Panc1 (cell line): ENCODE measurements at places on chromosomes 5 and 9. TPM values are rescaled to one million over a fixed set of nuclear protein-coding genes. Genes with fewer than 3 reads are reported as not detected.

DNA sequence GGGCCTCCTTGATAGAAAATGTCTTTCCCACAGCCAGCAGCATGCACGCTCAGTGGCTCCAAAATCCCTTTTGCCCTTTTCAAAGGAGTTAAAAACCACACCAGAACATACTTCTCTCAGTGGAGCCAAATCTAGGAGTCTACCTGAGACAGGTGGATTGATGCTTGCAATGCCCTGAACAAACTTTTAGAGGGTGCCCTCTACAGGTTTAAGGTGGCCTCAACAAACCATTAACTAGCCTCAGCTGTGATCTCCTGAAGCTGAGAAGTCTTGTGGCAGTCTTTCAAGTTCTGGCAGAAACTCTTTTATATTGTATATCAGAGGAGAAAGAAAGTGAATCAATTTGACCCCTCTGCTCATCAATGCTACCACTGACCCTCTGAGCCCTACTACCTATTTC is 125.4 kb downstream of the MED27 start:
- no peaks in the 10 kb centered on the region for H3K27me3 ChIP-seq
- no peak for DNase-seq
- H3K36me3 ChIP-seq: no peaks in the 10 kb centered on the region

DNA sequence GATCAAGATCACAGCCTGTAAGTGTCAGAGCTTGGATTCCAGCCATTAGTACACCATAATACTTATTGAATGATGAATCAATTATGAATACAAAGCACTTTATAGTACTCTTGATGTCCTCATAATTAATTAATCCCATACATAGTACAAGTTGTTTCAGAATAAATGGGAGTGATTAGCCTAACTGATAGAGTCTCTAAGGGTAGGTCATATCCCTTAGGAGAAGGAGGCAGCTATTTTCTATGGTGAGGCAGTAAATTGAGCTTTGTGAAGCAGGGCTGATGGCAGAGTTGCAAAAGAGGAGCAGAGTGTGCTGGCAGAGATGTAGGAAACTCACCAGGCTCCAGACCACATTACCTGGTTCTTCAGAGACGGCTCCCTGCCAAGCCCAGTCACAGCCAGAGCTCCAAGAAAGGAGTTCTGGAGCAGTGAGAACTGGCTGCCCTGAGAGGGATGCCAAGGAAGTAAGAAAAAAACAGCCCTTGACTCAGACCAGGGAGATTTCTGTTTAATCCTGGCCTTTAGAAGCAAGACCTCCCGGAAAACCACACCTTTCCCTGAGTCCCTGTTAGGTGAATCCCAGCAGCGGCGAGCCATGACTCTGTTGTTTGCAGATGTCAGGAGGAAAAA is 112.9 kb downstream of the SH3TC2 start:
- H3K4me1 ChIP-seq: no peaks in the 10 kb centered on the region
- no peaks in the 10 kb centered on the region for H3K36me3 ChIP-seq
- no peaks in the 10 kb centered on the region for H3K27me3 ChIP-seq
- no peak overlapping the region for H3K27ac ChIP-seq
- DNase-seq: no peak

GRCh38 chr5:125484742-125485641 is 738.6 kb upstream of the ZNF608 start:
- peaks cover 39% of the 10 kb centered on the region for H3K4me1 ChIP-seq
- no peaks in the 10 kb centered on the region; the same call in 1 of the 2 replicates for H3K36me3 ChIP-seq
- peak; percentile 90 for DNase-seq
- H3K27me3 ChIP-seq: no peaks in the 10 kb centered on the region
- peak overlapping the region; percentile 18; the same call in 1 of the 2 replicates for H3K4me3 ChIP-seq
- H3K27ac ChIP-seq: peak overlapping the region; percentile 100

DNA sequence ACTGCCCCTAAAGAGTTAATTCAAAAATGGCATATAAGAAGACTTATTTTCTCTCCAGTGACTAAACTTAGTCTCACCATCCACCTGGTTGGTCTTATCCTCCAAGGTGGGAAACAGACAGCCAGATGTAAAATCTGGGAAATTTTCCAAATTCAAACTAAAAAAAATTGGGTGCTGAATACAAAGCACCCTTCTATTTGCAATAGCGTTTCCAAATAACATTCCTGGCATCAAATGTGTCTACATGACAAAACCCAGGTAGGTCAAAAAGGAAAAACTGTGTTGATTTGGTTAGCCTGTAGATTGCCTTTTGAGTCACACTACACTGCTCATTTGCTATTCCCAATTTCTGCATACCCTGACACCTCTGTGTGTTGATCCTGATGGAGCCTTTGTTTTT is 252.2 kb downstream of the NR2F1-AS1 start:
- H3K27me3 ChIP-seq: no peaks in the 10 kb centered on the region
- no peak overlapping the region for H3K4me3 ChIP-seq
- H3K36me3 ChIP-seq: no peaks in the 10 kb centered on the region; the same call in 1 of the 2 replicates
- H3K4me1 ChIP-seq: no peaks in the 10 kb centered on the region

GRCh38 chr5:125317536-125317995 is 571.1 kb upstream of the ZNF608 start:
- H3K27me3 ChIP-seq: no peaks in the 10 kb centered on the region
- H3K27ac ChIP-seq: peak overlapping the region; percentile 77
- no peaks in the 10 kb centered on the region for H3K36me3 ChIP-seq
- no peak for DNase-seq
- no peak overlapping the region for H3K4me3 ChIP-seq

DNA sequence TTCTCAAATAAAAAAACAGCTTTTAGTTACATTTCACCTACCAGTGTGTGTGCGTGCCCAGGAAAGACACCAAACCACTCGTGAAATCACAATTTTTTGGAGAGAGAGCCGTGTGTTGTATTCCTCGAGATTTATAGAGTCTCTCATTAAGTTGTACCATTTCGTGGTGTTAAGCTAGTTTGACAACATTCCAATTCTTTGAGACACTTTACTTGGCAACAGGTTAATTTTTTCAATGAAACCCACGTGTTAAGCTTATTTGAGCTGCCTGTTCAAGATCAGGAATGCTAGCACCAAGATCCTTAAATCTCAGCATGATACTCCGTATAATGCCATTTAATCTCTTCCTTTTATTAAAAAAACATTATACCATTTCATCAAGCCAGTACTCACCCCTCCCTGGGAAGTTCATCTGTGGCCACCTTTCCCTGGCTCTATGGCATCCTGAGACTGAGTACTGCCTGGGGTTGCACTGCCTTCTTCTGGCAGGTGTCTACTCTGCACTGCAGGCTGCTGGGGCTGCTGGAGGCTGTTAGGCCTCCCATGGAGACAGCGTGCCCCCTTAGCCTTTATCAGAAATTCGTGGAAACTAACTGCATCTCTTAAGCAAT is 143.7 kb downstream of the ARHGAP26 start:
- H3K27ac ChIP-seq: no peak overlapping the region
- no peaks in the 10 kb centered on the region; the same call in none of the 2 replicates for H3K36me3 ChIP-seq
- no peak overlapping the region for H3K4me3 ChIP-seq
- no peaks in the 10 kb centered on the region for H3K4me1 ChIP-seq

- no peak overlapping the region for H3K4me3 ChIP-seq
- H3K36me3 ChIP-seq: no peaks in the 10 kb centered on the region
- H3K27me3 ChIP-seq: peaks cover 32% of the 10 kb centered on the region
- no peak for DNase-seq
- no peaks in the 10 kb centered on the region for H3K4me1 ChIP-seq
Measured at GRCh38 chr5:77568555-77568954, 70.0 kb downstream of the OTP start.

DNA sequence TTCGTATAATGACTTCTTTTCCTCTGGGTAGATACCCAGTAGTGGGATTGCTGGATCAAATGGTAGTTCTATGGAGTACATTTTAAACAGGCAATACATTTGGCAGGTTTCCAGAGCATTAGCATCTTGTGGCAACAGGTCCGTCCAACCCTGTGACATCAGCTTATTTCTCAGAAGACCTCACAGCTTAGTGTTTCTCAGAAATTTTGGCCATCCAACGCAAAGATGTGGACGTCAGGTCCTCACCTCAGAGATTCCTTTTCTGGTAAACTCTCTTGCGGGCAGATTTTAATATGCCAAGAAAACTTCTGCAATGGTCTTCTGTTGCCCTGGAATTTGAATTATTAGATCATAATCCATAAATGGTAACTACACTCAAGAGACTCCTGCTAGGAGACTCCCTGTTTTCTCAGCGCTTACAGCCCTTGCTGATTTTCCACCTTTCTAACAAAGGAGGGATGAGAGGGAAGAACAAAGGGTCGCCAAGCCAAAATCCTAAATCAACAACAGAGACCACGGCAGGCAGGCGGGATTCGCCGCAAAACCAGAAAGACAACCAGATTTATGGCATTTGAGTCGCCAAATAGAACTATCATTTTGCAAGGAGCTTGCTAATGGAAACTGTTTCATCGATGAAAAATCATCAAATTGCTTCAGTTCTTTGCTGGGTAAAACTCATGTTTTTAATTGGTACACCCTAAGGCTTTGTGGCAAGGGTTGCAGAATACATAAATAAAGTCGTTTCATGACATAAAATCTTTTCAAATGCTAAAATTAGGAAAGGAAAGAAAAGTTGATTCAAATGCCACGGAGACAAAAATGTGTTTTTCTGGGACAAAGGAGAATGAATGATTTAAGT is 34.1 kb upstream of the PLPP1 start:
- H3K27ac ChIP-seq: no peak overlapping the region
- no peaks in the 10 kb centered on the region for H3K36me3 ChIP-seq
- no peaks in the 10 kb centered on the region for H3K4me1 ChIP-seq
- H3K4me3 ChIP-seq: no peak overlapping the region
- no peaks in the 10 kb centered on the region for H3K27me3 ChIP-seq

- no peaks in the 10 kb centered on the region for H3K36me3 ChIP-seq
- no peaks in the 10 kb centered on the region for H3K4me1 ChIP-seq
- peak overlapping the region; percentile 49 for H3K4me3 ChIP-seq
- no peak overlapping the region for H3K27ac ChIP-seq
Measured at GRCh38 chr9:86945728-86946200, 1.5 kb downstream of the GAS1 start.

GRCh38 chr5:44051591-44051990 is 337.6 kb downstream of the FGF10 start:
- H3K4me1 ChIP-seq: no peaks in the 10 kb centered on the region
- H3K4me3 ChIP-seq: no peak overlapping the region
- no peak for DNase-seq
- no peaks in the 10 kb centered on the region for H3K36me3 ChIP-seq

DNA sequence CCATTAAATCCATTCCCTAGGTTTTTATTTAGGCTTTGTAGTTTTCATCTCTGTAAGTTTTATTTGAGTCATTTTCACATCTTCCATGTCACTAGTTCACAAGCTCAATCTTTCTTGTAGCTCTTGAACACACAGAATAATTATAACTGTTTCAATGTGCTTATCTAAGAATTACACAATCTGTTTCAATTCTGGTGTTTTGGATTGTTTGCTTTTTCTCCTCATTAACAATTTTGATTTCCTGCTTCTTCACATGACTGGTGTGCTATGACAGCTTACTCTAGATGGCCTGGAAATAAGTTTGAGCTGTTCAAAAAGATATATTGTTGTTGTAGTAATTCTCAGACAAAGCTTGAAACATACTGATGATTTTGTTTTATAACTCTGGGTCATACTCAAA is 1974.1 kb upstream of the NUDT12 start:
- H3K27me3 ChIP-seq: no peaks in the 10 kb centered on the region
- H3K36me3 ChIP-seq: no peaks in the 10 kb centered on the region
- no peak overlapping the region for H3K4me3 ChIP-seq
- H3K4me1 ChIP-seq: no peaks in the 10 kb centered on the region
- no peak overlapping the region for H3K27ac ChIP-seq

DNA sequence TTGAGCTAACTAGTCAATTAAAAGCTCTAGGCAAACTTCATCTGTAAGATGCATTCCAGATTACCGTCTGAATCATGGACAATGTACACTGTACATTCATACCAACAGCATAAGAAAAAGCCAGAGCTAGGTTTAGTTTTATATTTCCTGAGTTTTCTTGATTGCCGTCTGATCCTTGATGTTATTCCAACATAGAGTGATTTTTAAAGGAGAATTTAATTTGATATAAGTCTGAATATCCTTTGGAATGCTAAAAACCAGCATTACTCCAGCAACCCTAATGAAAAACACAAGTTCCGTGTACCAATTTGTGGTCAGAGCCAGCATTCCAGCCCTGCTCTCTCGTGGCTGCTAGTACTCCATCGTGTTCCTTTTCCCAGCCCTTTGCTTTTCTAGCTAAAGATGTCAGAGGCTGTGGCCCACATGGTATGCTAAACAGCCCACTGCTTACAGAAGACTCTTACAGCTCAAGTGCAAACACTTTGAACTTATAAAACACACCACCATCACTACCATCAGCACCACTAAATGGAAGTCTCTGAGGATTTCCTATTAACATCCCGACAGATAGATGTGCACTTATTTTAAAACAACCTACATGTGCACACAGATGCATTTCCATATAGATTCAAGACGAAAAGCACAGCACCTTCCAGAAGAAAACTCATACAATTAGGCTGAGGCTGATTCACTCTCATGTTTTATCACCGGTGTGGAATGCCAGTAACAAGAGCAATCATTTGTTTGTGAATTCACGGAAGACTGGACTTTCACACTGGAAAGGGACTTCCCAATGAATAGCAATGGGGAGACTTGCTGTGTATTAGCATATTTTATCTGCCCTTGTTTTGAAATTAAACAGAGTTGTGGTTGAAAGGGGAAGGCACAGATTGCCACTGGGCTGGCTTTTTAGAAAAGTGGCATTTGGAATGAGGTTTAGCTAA is 246.9 kb upstream of the GAS1 start:
- DNase-seq: no peak
- H3K36me3 ChIP-seq: no peaks in the 10 kb centered on the region
- no peaks in the 10 kb centered on the region for H3K27me3 ChIP-seq
- H3K27ac ChIP-seq: no peak overlapping the region

DNA sequence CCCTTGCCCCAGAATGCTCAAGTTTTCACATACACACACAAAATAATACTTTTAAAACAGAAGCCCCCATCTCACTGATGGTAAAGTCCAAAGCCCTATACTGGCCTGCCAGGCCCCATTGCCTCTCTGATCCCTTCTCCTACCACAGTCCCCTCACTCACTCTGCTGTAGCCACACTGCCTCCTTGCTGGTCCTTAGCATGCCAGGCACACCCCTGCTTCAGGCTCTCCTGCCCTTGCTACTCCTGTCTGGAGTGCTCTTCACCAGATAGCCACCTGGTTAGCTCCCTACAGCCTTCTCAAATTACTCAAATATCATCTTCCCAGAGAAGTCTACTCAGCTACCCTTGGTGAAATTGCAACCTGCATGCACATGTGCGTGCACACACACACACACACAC is 177.5 kb downstream of the C5orf15 start:
- no peak overlapping the region for H3K27ac ChIP-seq
- H3K36me3 ChIP-seq: no peaks in the 10 kb centered on the region
- H3K27me3 ChIP-seq: peaks cover 8% of the 10 kb centered on the region; the same call in 1 of the 2 replicates
- no peak for DNase-seq

- no peak for DNase-seq
- H3K27ac ChIP-seq: no peak overlapping the region
- no peaks in the 10 kb centered on the region for H3K36me3 ChIP-seq
- H3K27me3 ChIP-seq: peaks cover 2% of the 10 kb centered on the region; the same call in 1 of the 2 replicates
Measured at GRCh38 chr9:109766351-109766750, 13.6 kb upstream of the PALM2AKAP2 start.

GRCh38 chr5:81685471-81685870 is 65.4 kb downstream of the SSBP2 start:
- H3K4me1 ChIP-seq: no peaks in the 10 kb centered on the region
- no peak for DNase-seq
- no peaks in the 10 kb centered on the region for H3K36me3 ChIP-seq
- H3K27me3 ChIP-seq: no peaks in the 10 kb centered on the region
- no peak overlapping the region for H3K27ac ChIP-seq

GAS1 gene
- total RNA-seq: 0.13 TPM

STOML2 gene
- 264 TPM for total RNA-seq

SLC25A46 gene
- 34.5 TPM for total RNA-seq

SEC16A gene
- total RNA-seq: 76.5 TPM

IFNK gene
- not detected for total RNA-seq

SPINK5 gene
- total RNA-seq: not detected

C5orf52 gene
- not detected for total RNA-seq

SUSD3 gene
- 5.0 TPM for total RNA-seq

CNTFR gene
- 2.7 TPM for total RNA-seq

OR1L4 gene
- not detected for total RNA-seq

TMC1 gene
- total RNA-seq: 0.36 TPM

RPL7A gene
- 1,104 TPM for total RNA-seq

PTGER4 gene
- 20.0 TPM for total RNA-seq

PDCD1LG2 gene
- not detected for total RNA-seq
